Cardiac fibroblast (primary cell): ENCODE measurements at places on chromosomes 5 and 9.
A peak's percentile ranks its signal among the peaks of the same experiment; 100 is the strongest.

- DNase-seq: peak; percentile 71
These were observed 79.9 kb upstream of the NEURL1B start for GRCh38 chr5:172561151-172561550.

DNA sequence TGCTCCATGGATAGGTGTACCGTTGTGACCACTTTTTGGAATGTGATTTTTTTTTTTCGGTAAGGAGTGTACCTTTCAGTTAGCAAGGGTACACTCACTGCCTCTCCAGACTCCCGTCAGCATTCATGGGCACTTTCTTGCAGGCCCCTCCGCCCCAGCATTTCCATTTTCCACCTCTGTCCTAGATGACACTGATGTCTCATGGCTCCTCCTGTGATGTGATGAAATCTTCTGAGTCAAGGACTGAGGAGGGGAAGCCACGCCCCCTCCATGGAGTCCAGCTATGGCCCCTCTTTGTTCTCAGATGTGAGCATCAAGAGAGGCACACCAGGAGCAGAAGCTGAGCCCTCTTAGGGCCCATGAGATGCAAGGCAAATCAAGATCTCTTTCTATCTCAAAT lies 61.8 kb downstream of the CTSL start:
- DNase-seq: peak; percentile 7

DNA sequence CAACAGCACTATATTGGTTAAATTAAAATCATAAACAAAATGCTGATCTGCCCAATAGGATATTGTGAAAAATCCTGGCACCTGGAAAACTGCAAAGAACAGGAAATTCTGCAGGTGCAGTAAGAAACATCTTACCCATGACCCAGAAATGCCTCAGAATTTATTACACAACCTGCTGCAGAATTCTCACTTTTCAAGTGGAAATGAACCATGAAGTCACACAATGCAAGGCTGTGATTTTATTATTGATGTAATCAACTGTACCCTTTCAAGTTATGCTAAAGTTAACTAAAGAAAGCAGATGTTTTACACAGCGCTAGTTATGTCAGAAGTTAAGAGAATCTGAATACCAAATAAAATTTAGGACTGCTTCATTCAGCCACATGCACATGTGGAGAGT lies 6.0 kb downstream of the STRBP start:
- no peak for DNase-seq

DNA sequence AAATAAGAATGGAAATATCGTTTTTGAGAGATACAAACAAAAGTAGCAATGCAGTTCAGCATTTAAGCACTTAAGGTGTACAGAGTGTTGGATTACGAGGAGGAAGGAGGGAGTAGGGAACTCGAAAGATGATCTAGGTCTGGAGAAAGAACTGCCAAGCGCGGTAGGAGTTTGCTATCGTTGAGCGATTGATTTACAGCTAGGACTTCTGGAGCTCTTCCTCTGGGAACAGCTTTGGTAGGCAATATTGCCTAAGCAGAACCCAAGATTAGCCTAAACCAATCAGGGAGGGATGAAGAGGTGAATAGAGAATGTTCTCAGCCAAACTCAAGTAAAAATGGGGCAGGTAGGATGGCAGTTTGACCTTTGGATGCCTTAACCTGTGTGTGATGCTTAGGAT lies 965 bp downstream of the CLTA start:
- DNase-seq: no peak

GRCh38 chr5:90528601-90529193 lies 687 bp downstream of the LYSMD3 start:
- peak; percentile 31 for DNase-seq

DNA sequence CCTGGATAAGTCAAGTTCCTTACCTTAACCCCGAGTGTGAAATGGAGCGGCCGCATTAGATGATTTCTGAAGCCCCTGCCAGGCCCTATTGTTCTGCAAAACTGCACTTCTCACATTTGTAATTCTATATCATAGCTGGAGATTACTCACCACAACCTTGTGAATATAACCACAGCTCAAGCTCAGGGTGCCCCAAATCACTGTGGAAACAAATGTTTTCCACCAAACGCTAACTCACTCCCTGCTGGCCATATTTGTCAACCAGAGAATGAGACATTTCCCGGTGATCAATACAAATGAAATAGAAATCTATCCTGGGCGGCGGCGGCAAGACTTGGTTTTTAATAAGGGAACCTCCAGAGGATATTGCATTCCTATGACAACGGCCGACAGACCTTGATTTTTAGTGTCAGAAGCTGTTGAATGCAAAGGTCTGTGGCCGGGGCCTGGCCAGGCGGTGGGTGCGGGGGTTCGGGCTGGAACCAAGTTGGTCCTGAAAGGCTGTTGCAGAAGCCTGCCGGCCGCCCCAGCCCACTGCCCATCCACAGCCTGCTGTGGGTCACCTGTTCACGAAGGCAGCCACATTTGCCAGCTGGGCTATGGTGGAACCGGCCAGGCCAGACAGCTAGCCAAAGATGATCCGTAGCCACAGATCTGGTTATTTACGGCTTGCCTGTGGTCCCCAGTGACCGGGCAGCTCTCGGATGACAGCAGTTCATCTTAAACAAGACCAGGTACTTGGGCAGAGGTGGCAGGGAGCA lies 93.9 kb upstream of the LMX1B start:
- DNase-seq: no peak

DNA sequence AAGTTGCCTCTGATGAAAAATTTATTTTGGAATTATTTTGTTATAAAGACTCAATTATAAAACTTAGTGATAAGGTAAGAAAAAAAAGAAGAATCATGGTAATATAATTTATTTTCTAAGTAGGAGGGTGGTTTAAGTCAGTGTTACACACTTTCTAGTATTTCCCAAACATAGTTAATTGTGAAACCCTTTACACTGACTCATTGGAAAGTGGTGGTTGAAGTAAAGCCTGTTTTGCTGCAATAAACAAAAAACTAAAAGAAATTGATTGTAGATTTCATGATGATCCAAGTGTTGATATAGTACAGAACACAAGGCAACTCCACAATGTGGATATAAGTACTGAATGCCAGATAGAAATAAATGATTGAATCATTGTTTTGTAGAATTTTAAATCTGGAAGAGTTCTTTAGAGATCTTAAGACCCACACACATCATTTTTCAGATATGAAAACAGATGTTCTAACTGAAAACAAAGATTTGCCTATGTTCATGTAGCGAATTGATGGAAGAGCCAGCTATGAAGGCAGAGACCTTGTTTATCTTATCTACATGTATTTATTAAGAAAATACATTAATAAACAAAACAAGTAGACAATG lies 539.8 kb downstream of the PRELID2 start:
- no peak for DNase-seq

DNA sequence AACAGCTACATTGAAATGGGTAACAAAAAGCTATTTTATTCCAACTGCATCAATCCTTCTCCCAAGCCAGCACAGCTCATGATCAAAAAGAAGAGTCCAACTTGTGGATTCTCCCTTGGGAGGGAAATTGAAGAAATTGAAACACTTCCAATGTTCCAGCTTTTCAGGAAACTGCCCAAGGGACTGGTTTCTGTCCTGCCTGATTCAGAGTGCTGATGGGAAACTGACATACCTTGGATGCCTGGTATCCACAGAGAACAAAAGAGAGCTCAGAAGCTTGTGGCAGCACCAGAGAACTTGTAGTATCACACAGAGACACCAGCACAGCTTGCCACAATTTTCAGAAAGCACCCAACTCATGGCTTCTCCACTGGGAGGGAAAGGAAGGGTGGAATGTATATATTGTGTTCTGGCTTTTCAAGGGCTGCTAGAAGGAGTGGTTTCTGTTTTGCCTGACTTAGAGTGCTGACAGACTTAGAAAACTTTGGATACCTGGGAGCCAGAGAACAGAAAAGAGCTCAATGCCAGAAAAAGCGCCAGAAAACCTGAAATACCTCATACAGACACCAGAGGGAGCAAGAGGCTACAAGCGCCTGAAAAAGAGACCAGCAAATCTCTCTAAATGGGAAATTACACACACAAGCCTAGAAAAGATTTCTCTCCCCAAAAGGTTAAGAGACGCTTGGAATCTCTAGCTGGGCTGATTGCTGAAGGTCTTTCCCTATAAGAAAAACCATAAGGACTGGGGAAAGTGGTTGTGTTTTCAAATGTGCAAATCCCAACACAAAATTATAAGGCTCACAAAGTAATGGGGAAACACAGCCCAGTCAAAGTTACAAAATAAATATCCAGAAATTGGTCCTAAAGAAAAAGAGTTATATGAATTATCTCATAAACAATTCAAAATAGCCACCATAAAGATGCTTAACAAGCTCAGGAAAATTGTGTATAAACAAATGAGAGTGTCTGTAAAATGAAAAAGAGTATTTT lies 178.8 kb downstream of the SPOCK1 start:
- DNase-seq: peak; percentile 79

- DNase-seq: no peak
These were observed 181.2 kb upstream of the GPR151 start for GRCh38 chr5:146697211-146697610.

- no peak for DNase-seq
These were observed 7.1 kb upstream of the OCLN start for GRCh38 chr5:69485471-69485870.

- no peak for DNase-seq
These were observed 110.1 kb downstream of the CARTPT start for GRCh38 chr5:71829206-71829605.

GRCh38 chr9:112086627-112087026 lies 88.5 kb downstream of the SUSD1 start:
- DNase-seq: peak; percentile 55

DNA sequence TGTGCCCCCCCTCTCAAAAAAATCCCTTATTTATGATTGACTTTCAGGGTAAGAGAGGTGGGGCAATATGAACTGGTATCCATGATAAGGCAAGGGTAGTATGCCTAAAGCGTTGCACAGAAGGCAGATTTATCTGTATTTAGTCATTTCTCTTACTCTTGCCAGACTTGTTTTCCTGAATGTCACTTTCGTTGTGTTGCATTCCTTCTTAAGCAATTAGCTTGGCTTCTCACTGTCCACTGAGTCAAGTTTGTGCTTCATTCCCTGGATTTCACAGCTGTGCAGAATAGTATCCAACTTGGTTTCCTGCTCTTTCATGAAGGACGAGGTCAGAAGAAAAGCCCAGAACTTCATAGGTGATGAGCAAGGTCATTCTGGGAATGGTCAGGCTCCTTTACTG lies 301.5 kb upstream of the ACTBL2 start:
- peak; percentile 30 for DNase-seq

DNA sequence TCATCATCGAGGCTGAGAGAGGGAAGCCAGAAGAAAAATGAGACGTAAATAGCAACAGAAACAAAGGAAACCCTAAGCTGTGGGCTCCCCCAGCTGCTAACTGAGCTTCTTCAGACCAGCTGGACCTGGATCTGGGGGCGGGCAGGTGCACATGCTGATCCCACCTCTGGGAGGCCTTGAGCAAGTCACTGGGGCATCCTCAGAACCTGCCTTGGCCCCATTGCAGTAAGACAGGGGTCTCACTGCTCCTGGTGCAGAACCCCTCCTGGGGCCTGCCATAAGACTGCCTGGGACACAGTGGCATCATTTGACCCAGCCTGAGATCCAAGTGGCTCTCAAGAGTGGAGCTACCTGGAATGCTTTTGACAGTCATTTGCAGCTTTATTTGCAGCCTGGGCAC lies 77.4 kb downstream of the PHF2 start:
- no peak for DNase-seq

GRCh38 chr5:117414926-117415325 lies 840.3 kb upstream of the SEMA6A start:
- peak; percentile 68 for DNase-seq

GRCh38 chr9:106620866-106621265 lies 242.1 kb upstream of the ZNF462 start:
- DNase-seq: no peak

DNA sequence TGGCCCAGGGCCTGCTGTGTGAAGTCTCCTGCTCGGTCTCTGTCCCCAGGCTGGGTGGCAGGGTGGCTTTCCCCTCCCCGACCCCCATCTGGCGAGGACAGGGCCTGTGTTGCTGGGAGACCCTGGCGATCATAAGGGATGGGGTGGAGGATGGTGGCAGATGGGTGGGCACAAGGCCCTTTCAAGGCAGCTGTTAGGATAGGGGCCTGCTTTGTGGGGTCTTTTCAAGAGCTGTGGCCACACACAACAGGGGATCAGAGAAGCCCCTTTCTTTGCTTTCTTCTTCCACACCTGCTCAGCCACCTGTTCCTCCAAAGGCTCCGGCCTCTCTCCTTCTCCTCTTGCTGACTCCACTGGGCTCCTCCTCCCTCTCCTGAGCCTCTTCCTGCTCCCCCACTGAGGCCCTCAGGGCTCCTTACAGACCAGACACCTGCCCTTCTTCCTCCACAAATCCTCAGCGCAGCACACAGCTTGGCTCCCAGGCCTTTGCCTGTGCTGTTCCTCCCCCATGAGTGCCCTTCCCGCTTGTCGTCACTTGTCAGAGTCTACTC lies 15.0 kb upstream of the NEURL1B start:
- DNase-seq: no peak

GRCh38 chr5:54883374-54884194 lies 101.8 kb downstream of the ESM1 start:
- peak; percentile 26 for DNase-seq

- peak; percentile 59 for DNase-seq
These were observed 508.1 kb downstream of the NR2F1-AS1 start for GRCh38 chr5:93072831-93073459.

GRCh38 chr5:124773315-124774311 lies 27.2 kb upstream of the ZNF608 start:
- DNase-seq: peak; percentile 25

DNA sequence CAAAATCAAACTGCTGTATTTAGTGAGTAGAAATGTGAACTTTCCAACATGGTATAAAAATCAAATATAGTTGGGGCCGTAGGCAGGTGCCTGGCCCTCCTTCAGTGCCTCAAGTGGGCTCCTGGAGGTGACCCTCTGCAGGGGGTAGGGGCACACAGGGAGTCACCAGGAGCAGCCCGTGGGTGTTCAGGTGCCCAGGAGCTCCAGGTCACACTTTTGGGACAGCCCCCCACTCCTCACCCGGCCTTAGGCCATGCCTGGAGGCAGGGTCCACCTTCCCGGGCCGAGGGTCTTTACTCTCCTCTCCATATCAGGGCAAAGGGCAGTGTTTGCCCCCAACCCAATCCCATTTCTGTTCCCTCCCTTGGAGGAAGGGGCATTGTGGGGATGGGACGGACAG lies 108.0 kb upstream of the MTAP start:
- DNase-seq: no peak

DNA sequence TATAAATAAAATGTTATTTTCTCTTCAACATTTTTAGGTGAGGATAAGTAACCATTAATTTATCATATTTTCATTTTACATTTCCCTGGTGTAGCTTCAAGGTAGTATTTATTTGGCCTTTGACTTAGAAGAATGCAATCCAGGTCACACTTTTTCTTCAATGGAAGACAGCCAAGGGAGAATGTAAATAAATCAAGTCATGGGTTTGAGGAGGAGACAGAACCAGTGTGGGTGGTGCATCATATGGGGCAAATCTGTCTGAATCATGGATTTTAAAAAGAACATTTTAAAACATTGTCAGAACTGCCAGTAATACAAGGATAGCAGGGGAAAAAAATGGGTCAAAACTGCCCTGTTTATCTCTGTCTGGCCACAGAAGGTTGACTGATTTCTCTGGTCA lies 229.5 kb downstream of the FAM114A2 start:
- DNase-seq: no peak

GRCh38 chr5:176627582-176627981 lies 2.8 kb downstream of the SNCB start:
- no peak for DNase-seq

- DNase-seq: no peak
These were observed 7.0 kb downstream of the NSMF start for GRCh38 chr9:137452006-137452760.

GRCh38 chr5:56490971-56491468 lies 257.9 kb upstream of the ANKRD55 start:
- no peak for DNase-seq

- no peak for DNase-seq
These were observed 201.1 kb upstream of the GLRA1 start for GRCh38 chr5:152125661-152126205.
